Heart left ventricle (tissue), 16 donors: ENCODE measurements at places on chromosomes 1 and 21. TPM values are rescaled to one million over a fixed set of nuclear protein-coding genes. Genes with fewer than 3 reads are reported as not detected.

The FNBP1L gene
- 22.6 TPM for total RNA-seq

DNA sequence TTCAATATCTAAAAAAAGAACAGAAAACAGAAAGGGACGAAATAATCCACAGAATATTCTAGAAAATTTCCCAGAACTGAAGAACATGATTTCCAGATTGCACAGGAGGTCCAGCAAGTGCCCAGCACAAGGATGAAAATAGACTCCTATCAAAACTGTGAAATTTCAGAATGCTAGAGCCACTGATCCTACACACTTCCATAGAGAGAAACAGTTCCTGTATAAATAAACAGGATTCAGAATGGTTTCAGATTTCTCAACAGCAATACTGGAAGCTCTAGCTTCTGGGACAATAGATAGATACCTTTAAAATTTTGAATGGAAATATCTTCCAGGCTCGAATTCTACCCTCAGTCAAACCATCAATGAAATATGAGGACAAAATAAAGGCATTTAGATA, 4.6 kb downstream of the TARBP1 start:
- H3K4me1 ChIP-seq = peaks cover 3% of the 10 kb centered on the region
- no peak overlapping the region for H3K27ac ChIP-seq
- H3K36me3 ChIP-seq = peaks cover 14% of the 10 kb centered on the region
- no peak for DNase-seq
- no peak overlapping the region for H3K4me3 ChIP-seq
- H3K27me3 ChIP-seq = no peaks in the 10 kb centered on the region

DNA sequence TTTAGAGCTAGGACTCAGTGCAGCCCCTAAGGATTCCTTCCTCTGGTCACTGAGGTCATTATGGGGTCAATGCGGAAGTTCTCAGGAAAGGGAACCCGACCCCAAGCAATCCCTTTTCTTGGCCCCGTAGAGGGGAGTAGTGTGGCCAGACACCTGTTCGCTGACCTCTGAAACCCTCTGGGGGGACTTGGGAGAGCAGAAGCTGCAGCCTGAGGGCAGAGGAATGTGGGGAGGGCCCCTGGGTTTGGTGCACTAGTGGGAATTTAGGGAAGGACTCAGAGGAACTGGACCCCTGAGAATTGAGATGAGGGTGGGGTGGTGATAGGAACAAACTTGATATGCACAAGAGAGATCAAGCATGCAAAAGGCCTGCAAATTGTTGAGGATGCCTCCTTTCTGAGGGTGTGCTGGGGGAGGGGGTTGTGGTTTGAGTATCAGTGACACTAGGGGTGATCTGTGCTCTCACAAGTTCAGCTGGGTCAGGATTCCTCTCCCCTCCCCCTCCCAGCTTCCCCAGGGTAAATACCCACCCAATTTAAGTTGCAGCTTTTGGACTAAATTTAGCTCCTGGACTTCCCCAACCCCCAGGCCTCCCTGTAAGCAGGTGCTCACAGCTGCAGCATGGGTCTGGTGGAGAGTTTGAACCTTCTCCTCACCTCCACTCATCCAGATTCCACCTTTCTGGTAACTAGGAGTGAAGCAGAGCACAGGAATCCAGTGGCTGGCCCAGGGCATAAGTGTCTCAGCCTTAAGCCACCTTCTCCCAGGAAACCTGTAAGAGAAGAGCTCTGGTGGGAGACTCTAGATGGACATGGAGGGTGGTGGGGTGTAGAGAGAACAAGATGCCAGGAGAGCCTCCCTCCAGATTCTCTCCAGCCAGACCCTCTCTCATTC, 13.5 kb downstream of the ADAMTSL4 start:
- DNase-seq = peak; percentile 54
- H3K4me3 ChIP-seq = peak overlapping the region; percentile 53
- H3K4me1 ChIP-seq = peaks cover 81% of the 10 kb centered on the region

The PUM1 gene
- total RNA-seq = 79.9 TPM

- no peaks in the 10 kb centered on the region for H3K4me1 ChIP-seq
- H3K27ac ChIP-seq = no peak overlapping the region
- DNase-seq = no peak
- no peak overlapping the region for H3K4me3 ChIP-seq
- no peaks in the 10 kb centered on the region for H3K36me3 ChIP-seq
- no peaks in the 10 kb centered on the region for H3K27me3 ChIP-seq
Observed at GRCh38 chr1:94119796-94120569, 965 bp downstream of the ABCA4 start.

GRCh38 chr1:31938184-31938975, at the start of gene PTP4A2:
PTP4A2 (minus strand) TSS chr1:31938368; CDS start chr1:31919065, 19,303 bp downstream.
- no peaks in the 10 kb centered on the region for H3K36me3 ChIP-seq
- peaks cover 40% of the 10 kb centered on the region for H3K4me1 ChIP-seq
- peak within 1 kb of the TSS; percentile 100 for H3K27ac ChIP-seq
- no peaks in the 10 kb centered on the region for H3K27me3 ChIP-seq
- H3K4me3 ChIP-seq = peak within 1 kb of the TSS; percentile 70

DNA sequence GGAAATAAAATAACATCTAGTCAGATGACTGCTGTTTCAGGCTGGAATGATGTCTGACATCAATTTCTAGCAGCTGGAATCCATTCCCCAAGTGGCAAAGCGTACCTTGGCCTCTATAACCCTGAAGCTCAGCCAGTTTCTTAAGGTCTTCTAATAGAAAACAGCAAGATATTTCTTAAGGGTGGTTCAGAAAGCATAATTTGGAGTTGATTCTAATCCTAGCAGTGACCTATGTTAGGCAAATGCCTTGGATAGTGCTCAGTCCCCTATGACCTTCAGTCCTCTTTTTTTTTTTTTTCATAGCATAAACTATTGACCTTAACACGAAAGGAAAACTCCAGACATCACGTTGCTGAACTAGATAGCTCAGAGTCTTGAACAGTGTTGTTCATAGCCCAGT, 56.5 kb downstream of the LAMC2 start:
- H3K27me3 ChIP-seq = no peaks in the 10 kb centered on the region
- peaks cover 40% of the 10 kb centered on the region for H3K4me1 ChIP-seq
- no peak overlapping the region for H3K4me3 ChIP-seq

The OMA1 gene
- total RNA-seq = 40.1 TPM

DNA sequence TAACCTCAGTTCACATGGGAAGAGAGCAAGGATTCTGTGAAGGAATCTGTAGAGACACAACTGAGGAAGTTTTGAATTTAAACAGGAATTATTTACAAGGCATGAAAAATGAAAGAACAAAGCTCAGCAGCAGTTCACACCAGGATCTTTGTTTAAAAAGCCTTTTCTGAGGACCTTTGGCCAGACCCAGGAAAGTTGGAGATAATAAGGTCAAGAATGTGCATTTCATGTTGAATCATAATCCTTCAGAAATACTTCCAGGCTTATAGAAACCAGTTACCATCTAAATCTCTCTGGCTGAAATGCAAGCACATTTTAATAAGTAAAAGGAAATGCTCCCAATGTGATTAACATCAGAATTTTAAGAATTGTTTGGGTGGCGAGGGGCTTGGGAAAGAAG, 2.7 kb downstream of the CLIC6 start:
- H3K4me1 ChIP-seq = peaks cover 3% of the 10 kb centered on the region
- H3K27ac ChIP-seq = no peak overlapping the region
- no peak overlapping the region for H3K4me3 ChIP-seq
- DNase-seq = no peak

DNA sequence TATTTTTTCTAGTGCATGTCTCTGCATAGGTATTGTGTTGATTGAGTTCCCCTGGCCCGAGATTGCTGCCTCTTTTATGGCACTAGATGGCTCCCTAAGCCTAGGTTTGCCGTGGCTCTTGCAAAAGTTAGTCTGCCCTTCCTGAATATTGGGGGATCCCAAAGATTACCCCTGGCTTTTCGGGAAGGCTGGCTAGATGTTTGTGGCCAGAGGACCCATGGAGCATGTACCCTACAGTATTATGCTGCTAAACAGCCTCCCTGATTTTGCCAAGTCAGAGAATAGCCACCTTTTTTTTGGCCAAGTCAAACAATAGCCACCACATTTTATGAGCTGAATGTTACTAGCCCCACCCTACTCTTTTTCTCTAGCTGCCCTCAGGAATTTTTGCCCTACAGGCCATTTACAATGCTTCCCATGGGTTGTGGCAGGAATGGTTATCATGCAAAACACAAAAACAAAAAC, 343.2 kb downstream of the OLFM3 start:
- DNase-seq = no peak
- H3K36me3 ChIP-seq = no peaks in the 10 kb centered on the region
- H3K27me3 ChIP-seq = no peaks in the 10 kb centered on the region

DNA sequence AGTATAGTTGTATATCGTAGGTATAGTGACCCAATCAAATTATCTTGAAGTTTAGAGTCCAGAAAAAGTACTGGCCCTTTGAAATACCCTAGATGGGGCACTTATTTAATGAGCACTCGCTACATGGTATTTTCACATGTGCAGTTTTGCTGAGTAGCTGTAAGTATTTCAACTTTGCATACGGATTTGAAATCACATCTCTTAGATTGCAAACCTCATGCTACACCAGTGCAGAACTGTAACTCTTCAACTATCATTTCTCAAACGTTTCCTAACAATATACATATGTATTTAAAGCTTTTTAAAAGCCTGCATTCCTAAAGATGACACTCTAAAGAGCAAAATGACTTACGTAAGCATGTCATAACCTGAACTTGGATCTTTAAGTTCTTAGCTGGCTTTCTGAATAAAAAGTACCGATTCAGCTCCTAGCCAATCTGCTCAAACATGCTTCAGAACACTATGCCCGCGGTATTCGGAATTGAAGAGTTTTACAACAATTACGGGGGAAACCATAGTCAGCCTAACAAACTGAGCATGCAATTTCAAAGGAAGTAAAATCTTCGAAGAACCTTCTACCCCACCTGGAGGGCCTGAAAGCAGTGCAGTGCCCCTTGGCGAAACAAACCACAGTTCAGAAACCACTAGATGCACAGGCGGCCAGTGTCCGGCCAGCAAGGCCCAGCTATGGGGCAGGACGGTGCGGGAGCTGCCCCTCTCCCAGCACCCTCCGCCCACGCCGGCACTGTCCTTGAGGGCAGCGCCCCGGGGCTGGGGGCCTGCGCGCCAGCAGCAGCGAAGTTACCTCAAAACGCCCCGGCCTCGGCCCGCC, 863 bp downstream of the FH start:
- peaks cover 23% of the 10 kb centered on the region for H3K36me3 ChIP-seq
- H3K4me1 ChIP-seq = peaks cover 11% of the 10 kb centered on the region
- H3K27me3 ChIP-seq = no peaks in the 10 kb centered on the region
- peak overlapping the region; percentile 88 for H3K4me3 ChIP-seq
